NCI-H1417 (cell line): ENCODE measurements at places on chromosomes 3 and 15.

DNA sequence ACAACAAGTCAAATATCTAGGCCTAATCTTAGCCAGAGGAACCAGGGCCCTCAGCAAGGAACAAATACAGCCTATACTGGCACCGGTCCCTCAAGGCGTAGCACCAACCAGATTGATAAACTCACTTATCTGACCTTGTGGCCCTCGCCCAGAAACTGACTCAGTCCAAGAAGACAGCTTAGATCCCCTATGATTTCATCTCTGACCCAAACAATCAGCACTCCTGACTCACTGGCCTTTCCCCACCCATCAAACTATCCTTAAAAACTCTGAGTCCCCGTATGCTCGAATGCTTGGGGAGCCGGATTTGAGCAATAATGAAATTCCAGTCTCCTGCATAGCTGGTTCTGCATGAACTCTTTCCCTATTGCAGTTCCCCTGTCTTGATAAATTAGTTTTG is 1.6 kb upstream of the SORD start:
- no peak for DNase-seq

GRCh38 chr15:70830615-70831014 is 23.3 kb downstream of the LARP6 start:
- no peak for DNase-seq

DNA sequence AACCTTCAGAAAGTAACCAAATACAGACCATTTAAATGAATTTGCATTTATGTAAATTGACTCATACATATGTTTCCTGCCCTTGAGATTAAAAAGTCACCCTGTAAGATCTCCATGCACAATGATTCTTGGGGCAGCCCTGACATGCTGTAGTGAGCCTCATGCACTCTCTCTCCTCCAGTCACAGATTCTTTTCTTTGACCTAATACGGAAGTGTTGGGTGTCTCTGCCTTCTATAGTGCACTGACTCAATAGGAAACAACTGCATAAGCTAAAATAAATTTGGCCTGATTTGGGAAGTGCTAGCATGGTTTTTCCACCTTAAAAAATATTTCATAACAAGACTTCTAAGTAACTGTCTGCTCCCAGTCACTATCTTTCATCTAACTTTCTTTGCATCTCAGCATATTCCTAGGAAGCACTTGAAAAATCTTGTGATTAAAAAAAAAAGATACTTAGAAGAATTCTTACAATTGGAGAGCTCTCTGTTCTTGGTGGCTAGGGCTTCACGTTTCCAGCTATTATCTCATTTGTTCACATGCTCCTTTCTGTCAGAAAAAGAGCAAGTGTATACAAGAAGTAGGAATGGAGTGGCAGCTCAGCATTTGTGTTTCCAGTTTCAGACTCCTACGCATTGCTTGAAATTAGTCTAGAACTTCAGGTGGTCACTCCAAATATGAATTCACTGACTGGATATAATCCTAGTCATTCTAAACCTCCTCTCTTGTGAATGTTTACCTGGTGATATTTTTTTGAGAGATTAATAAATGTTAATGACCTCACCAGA is 207.9 kb upstream of the COL8A1 start:
- DNase-seq, result no peak

DNA sequence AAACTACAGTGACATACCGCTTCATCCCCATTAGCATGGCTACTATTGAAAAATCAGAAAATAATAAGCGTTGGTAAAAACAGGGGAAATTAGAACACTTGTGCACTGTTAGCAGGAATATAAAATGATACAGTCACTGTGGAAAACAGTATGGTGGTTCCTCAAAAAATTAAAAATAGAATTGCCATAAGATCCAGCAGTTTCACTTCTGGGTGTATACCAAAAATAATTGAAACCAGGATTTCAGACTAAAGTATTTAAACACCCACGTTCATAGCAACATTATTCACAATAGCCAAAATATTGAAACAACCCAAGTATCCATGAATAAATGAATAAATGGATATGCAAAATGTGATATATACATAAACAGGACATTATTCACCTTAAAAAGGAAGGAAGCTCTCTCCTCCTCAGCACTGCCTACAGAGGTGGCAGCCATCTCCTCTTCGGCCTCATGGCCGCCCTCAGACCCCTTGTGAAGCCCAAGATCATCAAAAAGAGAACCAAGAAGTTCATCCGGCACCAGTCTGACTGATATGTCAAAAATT is 34.1 kb downstream of the NGLY1 start:
- no peak for DNase-seq

DNA sequence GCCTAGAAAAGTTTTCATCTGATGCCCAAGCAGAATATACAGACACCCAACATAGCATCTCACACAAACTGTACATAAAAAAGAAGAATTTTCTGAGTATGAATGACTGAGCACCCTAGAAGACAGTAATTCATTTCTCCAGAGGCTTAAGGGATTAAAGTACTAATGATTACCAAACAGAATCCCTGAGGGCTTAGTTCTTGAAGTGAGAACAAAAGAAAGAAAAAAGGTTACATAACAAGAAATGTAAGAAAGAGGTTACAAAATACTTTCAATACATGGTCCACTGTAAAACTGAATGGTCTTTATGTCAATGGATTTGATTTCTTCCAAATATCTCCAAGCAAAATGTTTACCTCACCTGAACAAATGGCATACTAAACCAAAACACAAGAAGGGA is 9.1 kb upstream of the NEK10 start:
- no peak for DNase-seq

DNA sequence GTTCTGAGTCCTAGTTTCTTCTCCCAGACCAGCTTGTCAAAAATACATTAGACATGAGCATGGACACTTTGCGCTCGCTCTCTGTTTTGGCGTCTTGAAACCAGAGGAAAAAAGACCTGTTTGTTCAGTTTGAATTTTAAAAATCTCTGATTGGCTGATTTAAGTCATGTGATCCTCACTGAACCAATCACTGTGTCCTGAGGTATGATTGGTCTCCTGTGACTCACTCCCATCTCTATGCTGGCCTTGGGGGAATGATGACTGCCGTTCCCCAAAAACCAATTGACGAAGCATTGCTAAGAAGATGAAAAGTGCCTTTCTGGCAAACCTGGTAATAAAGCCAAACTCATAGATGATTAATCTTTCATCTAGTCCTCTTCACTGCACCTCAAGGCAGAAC is 256.5 kb downstream of the IL5RA start:
- DNase-seq, result no peak

DNA sequence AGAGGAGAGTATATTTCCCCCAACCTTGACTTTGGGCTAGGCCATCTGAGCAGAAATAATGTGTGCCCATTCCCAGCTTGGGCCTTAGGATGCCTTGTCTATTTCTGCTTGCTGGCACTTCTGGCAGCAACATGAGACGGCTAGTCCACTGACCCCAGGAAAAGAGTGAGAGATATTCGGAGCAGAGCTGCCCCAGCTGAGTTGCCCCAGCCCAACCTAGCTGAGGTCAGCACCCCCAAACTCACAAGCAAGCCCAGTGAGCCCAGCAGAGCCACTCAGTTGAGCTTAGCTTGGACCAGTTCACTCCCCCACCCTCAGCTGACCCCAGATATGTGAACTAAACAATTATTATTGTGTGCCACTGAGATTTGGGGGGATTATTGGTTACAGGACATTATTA is 20.2 kb downstream of the ITGA11 start:
- no peak for DNase-seq

GRCh38 chr3:139281522-139282196 is 62.2 kb upstream of the MRPS22 start:
- peak; percentile 33 for DNase-seq

DNA sequence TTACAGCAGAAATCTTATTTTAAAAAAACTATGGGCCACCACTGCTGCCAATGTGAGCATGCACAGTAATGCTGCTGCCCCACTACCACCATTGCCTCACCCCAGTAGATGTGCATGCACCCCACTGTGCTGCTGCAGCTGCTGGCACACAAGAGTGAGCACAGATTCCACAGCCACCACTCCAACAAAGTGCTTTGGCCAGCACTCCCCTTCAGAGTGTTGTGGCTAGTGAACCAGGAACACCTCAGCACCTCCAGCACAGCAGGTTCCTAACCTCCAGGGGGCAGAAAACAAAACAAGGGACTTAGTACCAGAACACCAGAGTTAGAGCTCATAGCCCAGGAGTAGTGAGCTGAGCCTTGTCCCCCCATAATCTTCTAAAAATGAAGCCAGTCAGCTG is 629.6 kb downstream of the PYDC2 start:
- no peak for DNase-seq

- DNase-seq, result no peak
Observed at GRCh38 chr15:59376733-59377132, 4.1 kb upstream of the MYO1E start.

GRCh38 chr15:82021992-82022391 is 23.8 kb downstream of the MEX3B start:
- DNase-seq, result peak; percentile 68

- peak; percentile 3 for DNase-seq
Observed at GRCh38 chr3:45105855-45106671, 40.1 kb downstream of the CDCP1 start.

DNA sequence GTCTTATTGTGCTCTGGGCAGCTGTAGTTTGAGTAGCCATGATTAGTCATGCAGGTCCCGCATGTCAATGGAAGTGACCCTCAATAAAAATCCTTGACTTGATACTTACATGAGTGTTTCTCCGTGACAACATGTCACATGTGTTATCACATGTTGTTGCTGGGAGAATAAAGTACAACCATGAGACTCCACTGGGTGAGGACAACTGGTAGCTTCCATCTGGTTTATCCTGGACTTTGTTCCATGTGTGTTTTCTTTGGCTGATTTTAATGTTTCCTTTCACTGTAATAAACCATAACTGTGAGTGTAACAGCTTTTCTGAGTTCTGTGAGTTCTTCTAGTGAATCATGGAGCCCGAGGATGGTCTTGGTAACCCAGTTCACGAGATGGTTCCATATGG is 63.1 kb upstream of the NDN start:
- no peak for DNase-seq

GRCh38 chr3:49016414-49017228 is 1.8 kb downstream of the DALRD3 start:
- no peak for DNase-seq

GRCh38 chr3:189142527-189142926 is 29.2 kb upstream of the TPRG1 start:
- DNase-seq, result no peak

GRCh38 chr15:99409097-99409473 is 156.7 kb upstream of the MEF2A start:
- no peak for DNase-seq

GRCh38 chr15:100433304-100433703 is 91.5 kb upstream of the ADAMTS17 start:
- no peak for DNase-seq

DNA sequence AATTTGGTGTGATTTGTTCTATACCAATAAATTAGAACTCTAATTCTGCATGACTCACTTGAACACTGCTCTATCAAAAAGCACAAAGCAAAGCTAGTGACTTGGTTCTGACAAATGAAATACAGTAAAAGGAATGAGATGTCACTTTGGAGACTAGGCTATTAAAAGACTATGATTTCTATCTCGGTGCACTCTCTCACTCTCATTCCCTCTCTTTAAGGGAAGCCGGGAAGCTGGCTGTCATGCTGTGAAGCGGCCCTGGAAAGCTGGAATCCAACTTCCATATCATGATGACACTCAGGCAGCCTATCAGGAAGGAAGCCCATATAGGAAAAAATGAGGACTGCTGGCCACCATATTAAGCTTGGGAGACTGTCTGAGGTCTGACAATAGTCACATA is 590.1 kb upstream of the CBLB start:
- DNase-seq, result no peak

- DNase-seq, result no peak
Observed at GRCh38 chr3:139715743-139716360, 38.1 kb upstream of the NMNAT3 start.

DNA sequence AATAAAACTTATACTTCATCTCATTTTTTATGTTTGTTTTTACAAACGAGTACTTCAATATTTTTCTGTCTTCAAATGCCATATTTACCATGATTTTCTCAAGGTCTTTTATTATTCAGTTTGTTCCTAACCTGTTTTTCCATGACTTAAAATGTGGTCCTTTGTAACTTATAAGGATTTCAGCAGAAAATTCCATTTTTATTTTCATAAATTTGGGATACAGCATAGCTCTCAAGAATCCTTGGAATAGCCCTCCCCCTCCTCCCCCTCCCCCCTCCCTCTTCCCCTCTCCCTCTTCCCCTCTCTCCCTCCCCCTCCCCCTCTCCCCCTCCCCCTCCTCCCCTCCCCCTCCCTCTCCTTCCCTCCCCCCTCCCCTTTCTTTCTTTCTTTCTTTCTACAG is 14.9 kb upstream of the STX19 start:
- DNase-seq, result no peak

- peak; percentile 16 for DNase-seq
Observed at GRCh38 chr3:55859305-55859704, 372.2 kb upstream of the WNT5A start.

DNA sequence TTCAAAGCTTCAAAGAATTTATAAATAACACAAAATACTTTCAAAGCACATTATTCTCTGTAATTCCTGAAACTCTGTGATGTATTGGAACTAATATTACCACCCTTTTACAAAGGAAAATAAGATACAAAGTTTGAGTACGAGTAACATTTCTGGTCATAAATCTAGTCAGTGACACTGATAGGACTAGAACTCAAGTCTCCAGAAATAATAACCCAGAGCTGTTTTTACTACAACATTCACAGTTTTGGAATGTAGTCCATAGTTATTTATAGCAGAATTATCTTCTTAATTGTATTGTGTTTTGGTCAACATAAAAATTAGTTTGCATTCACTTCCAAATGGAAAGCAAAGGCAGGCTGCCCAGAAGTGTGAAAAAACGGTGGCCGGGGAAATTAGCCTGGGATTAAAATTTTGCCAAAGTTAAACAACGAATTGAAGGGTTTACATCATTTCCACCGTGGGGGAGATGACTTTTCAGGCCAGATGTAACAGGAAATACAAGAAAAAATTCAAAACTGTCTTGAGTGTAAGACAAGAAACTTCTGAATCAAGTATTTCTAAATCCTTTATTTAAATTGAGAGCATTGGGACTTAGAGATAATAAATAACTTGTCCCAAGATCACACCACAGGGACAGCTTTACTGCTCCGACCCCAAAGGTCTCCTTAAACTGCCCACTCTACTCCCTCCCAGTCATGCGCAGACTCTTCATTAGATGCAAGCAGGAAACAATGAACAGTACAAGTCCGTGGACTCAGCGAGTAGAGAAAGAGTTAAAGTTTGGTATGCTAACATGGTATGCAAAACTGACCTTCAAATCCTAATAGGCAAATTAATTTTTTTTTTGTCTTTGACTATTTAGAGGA is 74.3 kb upstream of the VGLL4 start:
- DNase-seq, result no peak

DNA sequence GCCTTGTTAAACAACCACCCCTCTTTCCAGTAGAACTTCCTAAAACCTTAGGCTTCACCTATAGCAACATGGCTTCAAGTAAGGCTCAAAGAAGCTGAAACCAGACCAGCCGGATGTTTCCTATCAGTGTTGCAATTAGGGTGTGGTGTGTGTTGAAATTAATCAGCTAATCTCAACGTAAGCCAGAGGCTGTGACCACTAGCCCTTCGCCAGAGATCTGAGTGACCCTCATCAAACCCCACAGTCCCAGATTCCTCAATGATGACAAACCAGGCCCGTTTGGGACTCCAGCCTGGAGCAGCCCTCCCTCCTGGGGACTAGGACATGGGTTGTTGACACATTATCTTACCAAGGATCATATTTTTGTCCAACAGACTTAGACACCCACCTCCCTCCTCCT is 27.3 kb downstream of the CYP11A1 start:
- no peak for DNase-seq
